Hematopoietic multipotent progenitor cell treated with erythropoietin and hydrocortisone succinate and interleukin-3 and kit ligand, for 8 days (in vitro differentiated cells): ENCODE measurements at places on chromosomes 2 and 18.

GRCh38 chr18:46262856-46263255 lies 158.7 kb downstream of the HAUS1 start:
- DNase-seq = no peak

GRCh38 chr2:24497685-24498084 lies 6.6 kb downstream of the NCOA1 start:
- no peak for DNase-seq

- no peak for DNase-seq
These were observed 173.8 kb upstream of the BCL2L11 start for GRCh38 chr2:110946902-110947301.

- peak; percentile 61 for DNase-seq
These were observed 13.3 kb downstream of the BCL2L11 start for GRCh38 chr2:111134055-111134454.

DNA sequence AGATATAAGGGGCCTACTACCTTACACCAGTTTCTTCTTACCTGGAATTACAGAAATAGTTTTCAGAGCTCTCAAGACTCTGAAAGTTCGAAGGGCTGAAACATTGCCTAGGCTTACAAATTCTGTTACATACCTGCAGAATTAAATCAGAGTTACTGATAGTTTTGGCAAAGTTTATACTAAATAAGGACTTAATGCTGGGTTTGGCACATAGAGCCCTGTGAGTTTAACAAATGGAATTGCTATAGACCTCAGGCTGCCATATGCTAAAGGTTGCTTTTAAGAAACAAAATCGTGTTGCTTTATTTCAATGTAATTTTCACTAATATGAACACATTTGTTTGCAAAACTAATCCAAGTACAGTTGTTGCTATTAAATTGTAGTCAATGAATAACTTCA lies 40.1 kb downstream of the SCN3A start:
- DNase-seq = no peak

DNA sequence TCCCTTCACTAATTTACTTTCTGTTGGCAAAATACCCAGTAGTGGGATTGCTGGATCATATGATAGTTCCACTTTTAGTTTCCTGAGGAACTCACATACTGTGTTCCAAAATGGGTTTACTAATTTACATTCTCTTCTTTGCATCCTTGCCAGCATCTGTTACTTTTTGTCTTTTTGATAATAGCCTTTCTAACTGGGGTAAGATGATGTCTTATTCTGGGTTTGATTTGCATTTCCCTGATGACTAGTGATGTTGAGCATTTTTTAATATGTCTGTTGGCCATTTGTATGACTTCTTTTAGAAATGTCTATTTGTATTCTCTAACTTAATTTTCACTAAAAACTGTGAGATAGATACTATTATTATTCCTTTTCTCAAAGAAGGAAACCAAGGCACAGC lies 411.7 kb downstream of the SOCS6 start:
- DNase-seq = no peak

- DNase-seq = no peak
These were observed 162.8 kb downstream of the VAPA start for GRCh38 chr18:10076502-10077030.

- DNase-seq = no peak
These were observed 4.5 kb downstream of the RAB31 start for GRCh38 chr18:9712611-9713010.

DNA sequence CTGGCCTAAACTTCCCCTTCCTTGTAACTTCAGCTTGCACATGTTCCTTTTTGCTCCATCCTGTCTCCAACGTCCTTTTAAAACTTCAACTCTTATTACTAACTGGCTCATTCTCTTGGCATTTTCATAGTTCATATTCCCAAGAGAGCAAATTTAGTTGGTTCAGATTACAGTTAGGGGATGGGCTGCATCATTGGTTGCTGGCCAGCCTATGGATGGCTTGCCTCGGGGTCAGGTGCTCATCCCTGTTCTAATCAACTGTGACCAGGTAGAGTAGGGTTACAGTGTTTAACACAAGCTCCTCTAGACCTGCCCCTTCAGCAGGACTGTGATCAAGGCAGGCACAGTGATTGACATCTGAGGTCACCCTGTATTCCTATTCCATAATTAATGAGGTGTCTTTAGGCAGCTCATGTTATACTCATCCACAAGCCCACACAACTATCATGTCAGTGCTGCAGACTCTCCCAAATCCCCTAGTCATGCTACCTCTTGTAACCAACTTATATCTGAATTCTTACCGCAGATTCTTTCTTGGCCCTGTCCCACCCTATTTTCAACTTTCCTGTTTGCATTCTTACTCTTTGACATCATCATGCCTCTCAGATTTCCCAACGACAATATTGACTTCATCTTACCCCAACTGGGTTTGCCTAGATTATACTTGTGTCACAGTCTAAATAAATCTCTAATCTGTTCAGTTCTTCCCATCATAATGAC lies 293.3 kb downstream of the MTX2 start:
- DNase-seq = no peak

DNA sequence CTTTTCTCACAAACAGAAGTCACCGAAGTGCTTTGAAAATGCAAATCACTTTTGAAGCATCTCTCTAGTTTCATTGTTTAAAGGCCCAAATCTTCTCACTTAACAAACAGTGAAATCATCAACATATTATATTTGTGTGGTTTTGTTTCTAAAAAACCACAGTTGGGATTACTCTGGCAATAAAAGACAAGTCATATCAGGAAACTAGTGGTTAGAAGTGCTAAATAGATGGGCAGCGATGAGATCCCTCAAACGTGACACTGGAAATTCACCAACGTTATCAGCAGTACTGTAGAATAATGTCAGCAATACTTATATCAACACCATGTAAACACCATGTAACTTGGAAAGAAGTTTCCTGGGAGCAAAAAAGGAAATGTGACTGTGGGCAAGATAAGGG lies 893.5 kb downstream of the SUCLG1 start:
- DNase-seq = no peak

- no peak for DNase-seq
These were observed 14.6 kb upstream of the SEMA4C start for GRCh38 chr2:96884299-96885094.

DNA sequence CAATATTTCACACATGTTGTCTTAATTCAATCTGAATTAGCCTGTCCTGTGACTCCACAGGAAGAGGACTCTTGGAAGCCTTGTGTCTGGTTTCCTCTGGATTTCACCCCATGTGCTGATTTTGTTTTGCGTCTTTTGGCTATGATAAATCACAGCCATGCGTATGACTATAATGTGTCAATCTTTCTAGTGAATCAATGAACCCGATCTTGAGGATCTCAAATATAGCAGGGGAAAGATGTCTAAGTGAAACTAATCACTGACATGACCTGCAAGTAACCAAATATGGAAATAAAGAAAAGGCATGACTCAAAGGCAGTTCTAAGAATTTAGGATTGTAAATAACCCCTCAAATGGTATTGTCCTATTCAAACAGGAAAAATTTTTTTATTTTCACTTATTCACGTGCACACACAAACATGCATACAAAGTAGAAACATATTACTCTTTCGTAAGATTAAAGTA lies 8.2 kb downstream of the WDFY1 start:
- DNase-seq = no peak

- DNase-seq = no peak
These were observed 77.9 kb downstream of the NRP2 start for GRCh38 chr2:205760157-205760556.

GRCh38 chr2:85838181-85838580 lies 50.6 kb downstream of the ST3GAL5 start:
- no peak for DNase-seq

DNA sequence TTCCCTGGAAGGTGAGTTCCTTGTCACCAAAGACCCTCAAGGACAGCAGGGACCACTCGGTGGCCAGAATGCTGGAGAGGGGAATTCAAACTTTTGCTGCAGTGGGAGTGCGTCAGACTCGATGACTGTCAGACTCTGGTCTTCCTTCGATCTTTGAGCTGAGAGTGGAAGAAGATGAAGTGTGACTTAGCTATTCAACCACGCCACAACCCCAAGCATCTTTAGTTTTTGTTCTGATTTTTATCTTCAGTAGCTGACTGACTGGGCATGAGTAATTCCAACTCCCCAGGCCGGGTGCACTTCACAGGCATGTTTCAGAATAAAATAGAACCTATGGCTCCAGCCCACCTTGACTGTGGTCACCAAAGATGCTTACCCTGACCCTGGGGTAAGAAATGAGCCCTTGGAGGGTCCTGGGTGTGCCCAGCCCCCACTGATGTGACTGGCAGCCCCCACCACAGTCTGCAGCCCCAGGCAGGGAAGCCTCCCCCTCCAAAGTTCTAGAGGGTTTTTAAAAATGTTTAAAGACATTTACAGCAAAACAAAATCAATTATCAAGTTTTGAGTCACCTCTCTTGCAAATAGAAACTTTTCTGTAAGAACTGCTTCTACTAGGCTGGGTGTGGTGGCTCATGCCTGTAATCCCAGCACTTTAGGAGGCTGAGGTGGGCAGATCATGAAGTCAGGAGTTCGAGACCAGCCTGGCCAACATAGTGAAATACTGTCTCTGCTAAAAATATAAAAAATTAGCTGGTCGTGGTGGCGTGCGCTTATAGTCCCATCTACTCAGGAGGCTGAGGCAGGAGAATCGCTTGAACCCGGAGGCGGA lies 24.9 kb upstream of the YWHAQ start:
- DNase-seq = peak; percentile 25

DNA sequence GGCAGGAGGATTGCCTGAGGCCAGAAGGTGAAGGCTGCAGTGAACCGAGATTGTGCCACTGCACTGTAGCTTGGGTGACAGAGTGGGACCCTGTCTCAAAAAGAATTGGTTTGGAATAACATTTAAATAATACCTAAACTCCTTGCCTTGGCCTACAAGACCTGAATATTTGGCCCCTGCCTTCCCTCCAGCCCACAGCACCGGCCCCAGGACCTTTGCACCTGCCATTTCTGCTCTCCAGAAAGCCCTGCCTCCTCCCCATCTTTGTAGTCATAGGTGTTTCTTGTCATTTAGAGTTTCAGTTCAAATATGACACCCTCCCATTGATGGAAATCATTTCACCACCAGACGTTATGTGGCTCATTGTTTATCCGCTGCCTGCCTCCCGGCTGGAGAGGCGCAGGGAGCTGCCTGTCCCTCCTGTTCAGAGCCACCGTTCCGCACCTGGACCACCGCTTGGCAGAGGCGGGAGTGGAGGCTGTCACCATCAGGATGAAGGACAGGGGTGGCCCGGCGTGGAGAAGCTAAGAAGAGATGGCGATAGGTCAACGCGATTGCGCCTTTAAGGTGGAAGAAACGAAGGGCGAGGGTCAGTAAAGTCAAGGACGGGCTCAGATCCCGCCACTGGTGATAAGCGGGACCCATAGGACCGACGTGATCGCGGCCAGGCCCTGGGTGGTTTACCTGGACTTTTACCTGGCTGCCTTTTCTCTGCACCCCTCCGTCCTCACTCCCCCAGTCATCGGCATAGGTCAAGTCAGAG lies 638 bp upstream of the LPIN1 start:
- DNase-seq = no peak

GRCh38 chr18:23682472-23682871 lies 6.8 kb upstream of the LAMA3 start:
- no peak for DNase-seq

DNA sequence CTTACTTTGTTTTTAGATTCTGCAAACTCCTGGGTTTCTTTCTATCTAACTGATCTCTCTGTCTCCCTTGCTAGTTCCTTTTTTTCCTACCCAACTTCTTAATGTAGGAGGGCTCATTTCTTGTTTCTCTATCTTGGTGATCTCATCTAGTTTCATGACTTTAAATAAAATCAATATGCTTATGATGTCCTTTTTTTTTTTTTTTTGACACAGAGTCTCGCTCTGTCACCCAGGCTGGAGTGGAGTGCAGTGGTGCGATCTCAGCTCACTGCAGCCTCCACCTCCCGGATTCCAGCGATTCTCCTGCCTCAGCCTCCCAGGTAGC lies 42.2 kb upstream of the IL1RL1 start:
- no peak for DNase-seq

DNA sequence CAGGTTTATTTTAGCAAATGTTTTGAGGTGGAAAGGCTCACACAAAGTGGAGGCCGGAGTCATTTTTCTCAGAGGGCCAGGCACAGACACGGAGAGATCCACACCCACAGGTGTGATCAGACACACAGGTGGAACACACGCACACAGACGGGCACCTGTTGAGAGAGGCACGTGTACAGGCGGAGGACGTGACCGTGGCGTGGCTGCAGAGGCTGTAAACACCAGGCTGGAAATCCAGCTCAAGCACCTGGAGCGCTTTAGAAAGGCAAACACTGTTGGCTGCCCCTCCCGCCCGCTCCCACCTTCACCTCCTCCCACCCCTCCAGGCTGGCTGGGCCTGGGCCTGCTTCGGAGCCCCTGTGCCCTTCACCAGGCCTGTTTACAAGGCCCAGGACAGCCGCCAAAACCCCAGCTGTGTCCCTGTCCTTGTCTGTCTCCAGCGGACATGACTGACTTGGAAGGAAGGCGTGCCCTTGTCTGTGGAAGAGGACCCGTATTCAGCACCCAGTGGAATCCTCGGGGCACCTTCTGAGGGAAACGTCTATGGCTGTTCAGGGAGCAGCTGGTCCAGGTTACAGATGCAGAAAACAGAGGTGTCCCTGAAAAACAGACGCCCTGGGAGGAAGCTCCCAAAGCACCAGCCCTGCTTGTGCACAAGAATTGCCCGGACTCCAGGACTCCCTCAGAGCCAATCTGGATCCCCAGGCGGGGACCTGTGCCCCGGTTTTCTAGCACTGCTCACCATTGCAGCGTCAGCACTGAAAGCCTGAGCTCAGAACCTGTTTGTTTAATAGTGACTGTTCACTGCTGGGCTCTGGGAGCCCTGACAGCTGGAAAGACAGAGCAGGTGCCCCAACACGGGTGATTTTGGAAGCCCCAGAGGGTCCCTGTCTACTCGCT lies 134.3 kb upstream of the HAAO start:
- peak; percentile 33 for DNase-seq

- DNase-seq = no peak
These were observed 12.8 kb upstream of the NCOA1 start for GRCh38 chr2:24478243-24478642.

- DNase-seq = no peak
These were observed 818.7 kb downstream of the BCL11A start for GRCh38 chr2:59734743-59735142.

GRCh38 chr18:34848156-34848555 lies 138.1 kb downstream of the DTNA start:
- DNase-seq = no peak

- DNase-seq = no peak
These were observed 871.8 kb downstream of the SUCLG1 start for GRCh38 chr2:83587309-83587708.

DNA sequence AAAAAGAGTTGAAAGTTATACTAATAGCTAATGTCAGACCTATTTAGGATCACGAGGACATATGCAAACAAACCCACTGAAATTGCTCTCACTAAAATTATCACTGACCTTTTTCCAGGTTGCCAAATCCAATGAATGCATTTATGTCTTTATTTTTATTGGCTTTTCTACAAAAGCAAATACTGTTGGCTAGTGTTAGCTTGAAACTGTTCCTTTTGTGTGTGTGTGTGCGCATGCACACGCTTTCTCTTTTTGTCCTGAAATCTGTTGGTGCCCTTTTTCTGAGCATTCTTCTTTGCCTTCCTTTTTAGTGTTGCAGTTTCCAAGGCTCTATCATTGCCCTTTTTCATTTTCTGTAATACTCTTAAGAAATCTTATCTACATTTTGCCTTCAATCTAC lies 1269.2 kb downstream of the LRP1B start:
- DNase-seq = no peak

GRCh38 chr2:101912545-101912944 lies 79.2 kb upstream of the IL1R2 start:
- DNase-seq = no peak
